Bone marrow (tissue), 2 donors: ENCODE measurements at places on chromosomes 13 and 19.

- DNase-seq = peak; percentile 92
Observed at GRCh38 chr13:84655677-84656076, 773.4 kb upstream of the SLITRK1 start.

DNA sequence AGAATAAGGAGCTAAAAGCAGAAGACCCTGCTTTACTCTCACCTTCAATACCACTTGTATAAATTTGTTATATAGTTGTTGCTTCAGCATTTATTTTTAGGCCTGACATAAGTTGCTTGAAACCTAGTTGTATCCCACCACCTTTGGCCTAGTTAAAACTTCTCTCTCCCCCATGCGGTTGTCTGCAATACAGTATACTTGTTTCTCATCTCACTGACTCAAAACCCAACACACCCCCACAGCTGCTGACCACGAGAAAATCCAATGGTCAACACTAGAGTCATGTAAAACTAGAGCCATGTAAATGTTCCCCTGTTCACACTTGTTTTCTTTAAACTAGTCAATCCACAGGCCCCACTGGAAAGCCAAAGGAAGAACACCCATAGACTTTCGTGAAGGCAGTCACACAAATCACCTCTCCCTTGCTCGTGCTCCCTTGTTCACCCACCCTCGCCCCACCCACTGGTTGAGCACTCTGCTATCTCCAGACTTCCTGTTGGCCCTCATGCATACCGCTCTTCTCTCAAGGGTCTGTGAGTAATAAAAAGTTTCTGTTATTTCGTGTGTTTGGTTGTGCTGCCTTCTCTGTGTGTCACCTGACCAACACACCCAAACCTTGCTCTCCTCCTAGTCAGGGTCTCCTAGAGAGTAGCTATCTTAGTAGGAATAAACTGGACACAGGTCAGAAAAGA is 12.9 kb upstream of the CCDC169 start:
- DNase-seq = no peak

DNA sequence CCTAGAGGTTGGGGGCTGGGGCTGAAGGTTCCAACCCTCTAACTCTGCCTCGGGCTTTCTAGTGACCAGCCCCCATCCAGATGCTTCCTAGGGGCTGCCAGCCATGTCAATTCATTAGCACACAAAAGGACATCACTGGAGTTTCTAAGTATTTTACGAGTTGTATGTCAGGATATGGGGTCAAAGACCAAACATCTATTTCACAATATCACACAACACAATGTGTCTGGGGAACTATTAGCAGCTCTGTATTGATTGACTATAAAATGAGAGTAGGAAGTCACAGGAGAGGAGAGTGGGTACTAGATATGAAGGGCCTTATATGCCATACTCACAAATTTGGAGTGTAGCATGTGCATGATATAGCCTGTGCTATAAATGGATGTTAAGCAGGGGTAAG is 42.1 kb downstream of the LPAR6 start:
- DNase-seq = no peak

GRCh38 chr13:58630794-58631193 is 999.2 kb downstream of the PCDH17 start:
- no peak for DNase-seq

DNA sequence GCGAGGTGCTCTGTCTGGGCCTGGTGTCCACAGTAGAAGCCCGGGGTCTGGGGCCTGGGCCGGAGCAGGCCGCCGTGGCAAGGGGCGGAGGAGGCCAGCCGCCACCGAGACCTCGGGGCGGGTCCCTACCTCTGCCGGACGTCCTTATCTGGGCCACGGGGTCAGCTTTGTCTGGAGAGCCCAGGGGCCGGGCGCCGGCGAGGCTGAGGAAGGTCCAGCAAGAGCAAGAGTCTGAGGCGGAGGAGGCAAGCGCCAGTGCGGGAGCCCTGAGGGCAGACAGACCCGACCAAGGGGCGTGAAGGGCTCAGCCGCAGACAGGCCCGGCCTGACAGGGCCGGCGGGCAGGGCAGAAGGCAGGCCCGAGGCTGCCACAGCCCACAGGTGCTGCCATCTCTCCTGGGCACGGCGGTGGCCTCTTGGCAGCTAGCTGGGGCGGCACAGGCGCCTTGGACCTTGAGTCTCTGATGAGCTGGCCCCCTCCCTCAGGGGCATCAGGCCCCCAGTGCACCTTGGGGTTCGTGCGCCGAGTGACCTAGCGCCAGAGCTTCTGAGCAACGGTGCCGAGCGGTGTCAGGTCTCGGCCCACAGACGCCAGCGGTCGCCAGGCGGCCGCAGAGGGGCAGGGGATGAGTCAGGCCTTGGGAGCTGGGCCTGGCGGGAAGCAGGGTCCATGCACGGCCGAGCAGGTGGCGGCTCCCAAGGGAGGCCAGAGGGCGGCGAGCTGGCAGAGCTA is 19.1 kb upstream of the AKAP8 start:
- no peak for DNase-seq

DNA sequence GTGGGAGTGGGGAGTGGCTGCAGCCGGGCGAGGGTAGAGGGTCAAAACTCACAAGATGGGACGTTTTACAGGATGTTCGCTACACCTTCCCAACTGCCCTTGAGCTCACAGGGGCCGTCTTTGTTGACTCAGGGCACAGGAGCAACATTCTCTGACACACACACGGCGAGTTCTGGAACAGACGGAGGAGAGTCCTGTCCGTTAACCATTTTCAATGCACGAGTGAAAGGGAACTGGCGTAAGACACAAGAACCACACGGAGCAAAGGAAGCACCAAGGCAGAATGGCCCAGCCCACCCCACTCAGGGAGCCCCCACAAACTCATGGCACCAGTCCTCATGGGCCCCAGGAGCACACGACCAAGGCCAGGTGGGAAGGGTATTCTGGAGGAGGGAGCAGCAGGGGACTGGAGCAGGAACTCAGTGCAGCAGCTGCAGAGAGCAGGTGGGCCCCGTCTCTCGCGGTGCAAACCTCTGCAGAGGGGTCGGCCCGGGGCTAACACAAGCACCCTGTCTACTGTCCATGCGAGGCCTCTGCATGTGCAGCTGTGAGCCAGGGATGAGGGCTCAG is 37.9 kb upstream of the ISYNA1 start:
- DNase-seq = no peak

DNA sequence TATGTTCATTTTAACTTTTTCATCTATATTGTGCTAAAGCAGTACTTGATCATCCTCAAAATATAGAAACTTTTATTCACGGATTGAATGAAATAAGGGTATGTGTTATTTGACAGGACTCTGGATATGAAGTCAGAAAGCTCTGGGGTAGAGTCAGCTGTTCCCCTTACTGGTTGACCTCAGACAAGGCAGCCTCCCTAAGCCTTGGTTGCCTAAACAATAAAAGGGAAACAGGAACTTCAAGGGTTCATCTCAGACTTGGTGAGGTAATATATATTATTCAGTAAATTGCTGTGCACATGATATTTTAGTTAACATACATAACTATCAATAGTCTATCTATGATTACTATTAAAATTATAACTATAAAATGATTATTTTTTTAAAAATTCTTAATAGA is 13.6 kb downstream of the POLR1D start:
- no peak for DNase-seq

DNA sequence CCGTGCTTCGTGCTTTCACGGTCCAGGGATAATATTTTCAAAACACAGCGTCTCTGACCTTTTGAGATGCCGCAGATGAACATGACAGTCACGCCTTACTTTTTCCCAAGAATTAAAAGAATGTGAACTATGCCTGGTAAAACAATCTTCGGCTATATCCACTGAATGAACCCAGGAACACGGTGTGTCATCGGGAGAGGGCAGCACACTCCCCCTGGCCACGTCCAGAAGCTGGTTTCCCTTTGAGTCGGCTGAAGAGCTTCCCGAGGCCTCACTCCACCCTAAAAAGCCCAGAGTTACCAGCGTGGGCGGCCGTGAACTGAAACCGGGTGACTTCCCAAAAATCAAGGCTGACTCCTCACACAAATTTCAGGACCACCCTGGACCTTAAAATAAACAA is 22.9 kb upstream of the SHISA2 start:
- no peak for DNase-seq

- no peak for DNase-seq
Observed at GRCh38 chr19:51772977-51773376, 12.0 kb downstream of the FPR2 start.

DNA sequence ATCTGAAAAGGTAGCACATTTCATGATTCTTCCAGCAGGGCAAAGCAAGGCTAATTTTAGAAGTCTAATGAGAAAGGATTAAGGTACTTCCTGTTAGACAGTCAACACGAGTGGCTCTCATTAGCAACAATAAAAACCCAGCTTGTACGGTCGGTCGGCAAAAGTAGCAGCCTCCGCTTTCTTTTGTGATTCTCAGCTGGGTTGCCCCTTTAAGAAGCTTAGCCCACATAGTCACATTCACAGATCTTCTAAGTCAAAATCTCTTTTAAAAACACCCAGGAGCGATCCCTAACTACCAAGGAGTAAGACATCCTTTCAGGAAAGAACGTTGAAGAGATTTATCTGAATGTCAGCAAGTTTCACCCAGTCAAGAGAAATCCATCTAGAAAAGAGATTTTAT is 684.8 kb downstream of the DIAPH3 start:
- DNase-seq = no peak

- DNase-seq = no peak
Observed at GRCh38 chr19:7644550-7644877, 7.6 kb downstream of the STXBP2 start.

- DNase-seq = no peak
Observed at GRCh38 chr19:4415352-4415751, 12.9 kb downstream of the CHAF1A start.

GRCh38 chr13:55577082-55577846 is 1563.5 kb upstream of the PRR20A start:
- no peak for DNase-seq

GRCh38 chr19:2720777-2721569 is at the start of gene DIRAS1:
DIRAS1 (minus strand) TSS chr19:2721372; CDS start chr19:2717806, 3,566 bp downstream.
- DNase-seq = no peak

- no peak for DNase-seq
Observed at GRCh38 chr13:75968103-75968838, 332.1 kb downstream of the LMO7 start.
